ENCODE measurements at places on chromosomes 16 and 17.
A peak's percentile ranks its signal among the peaks of the same experiment; 100 is the strongest.

GRCh38 chr16:1895949-1896675 is 22.1 kb downstream of the HS3ST6 start:
- no peak for DNase-seq

DNA sequence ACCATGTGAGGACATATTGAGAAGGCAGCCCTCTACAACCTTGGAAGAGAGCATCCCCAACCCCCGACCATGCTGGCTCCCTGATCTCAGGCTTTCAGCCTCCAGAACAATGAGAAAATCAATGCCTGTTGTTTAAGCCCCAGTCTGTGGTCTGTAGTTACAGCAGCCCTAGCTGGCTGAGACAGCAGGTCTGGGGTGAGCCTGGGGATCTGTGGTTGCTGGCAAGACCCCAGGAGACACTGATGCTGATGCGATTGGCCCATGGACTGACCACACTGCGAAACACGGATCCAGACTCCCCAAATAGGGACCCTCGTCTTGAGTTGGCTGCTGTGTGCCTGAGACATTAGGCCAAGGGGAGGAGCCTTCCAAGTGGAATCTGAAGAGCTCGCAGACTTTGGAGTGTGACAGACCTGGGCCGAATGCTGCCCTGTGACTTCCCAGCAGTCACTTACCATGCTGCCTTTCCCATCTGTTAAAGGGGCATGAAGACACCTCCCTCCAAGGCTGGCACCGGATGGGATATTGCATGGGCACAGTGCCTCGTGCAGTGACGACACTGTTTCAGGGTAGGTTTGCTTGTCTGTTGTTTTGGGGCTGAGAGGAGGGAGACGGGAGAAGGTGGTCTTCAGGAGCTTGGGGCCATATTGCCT is 147.8 kb upstream of the RPL38 start:
- no peak for DNase-seq

- DNase-seq: no peak
Observed at GRCh38 chr16:65843941-65844340, 522.5 kb upstream of the CDH5 start.

GRCh38 chr17:77877646-77878355 is 80.7 kb upstream of the TNRC6C start:
- no peak for DNase-seq

GRCh38 chr16:79067600-79067999 is 532.9 kb downstream of the MAF start:
- DNase-seq: peak; percentile 30

GRCh38 chr17:14125518-14126137 is 56.3 kb downstream of the COX10 start:
- no peak for DNase-seq

DNA sequence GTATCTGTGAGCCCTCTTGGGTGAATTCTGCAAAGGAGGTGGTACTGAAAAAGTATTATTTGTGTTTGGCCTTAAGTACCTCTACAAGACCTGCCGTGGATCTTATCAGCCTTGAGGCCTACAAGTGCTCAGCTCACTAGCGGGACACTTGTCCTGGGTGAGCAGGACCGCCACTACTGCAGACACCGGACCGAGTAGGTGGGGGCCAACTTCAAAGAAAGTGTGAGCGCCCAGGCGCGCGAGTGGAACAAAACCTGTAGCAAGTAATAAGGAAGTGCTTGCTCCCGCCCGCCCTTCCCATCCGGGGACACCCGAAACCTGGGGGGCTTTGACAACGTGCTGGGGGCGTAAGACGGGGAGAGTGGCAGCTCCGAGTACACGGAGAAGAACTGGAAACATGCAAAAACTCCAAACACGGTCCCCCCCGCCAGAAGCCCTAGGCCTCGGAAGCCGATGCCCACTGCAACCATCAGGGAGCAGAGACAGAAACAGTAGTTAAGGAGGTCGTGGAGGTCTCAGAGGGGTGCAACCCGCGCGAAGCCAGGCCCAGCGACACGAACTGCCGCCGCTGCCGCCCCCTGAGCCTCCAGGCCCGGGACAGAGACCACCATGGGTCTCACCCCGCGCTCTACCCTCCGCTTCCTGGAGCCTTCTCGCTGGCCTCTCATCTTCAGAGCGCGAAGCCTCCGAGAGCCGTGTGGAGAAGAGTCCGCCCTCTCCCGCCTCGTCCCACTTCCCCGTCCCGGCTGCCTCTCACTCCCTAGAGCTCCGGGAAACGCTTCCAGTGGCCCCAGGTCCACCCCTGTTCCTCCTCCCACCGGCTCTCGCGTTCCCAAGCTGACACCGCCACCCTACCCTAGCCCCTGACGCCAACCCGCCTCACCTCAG is 537 bp downstream of the CNOT1 start:
- peak; percentile 68 for DNase-seq

DNA sequence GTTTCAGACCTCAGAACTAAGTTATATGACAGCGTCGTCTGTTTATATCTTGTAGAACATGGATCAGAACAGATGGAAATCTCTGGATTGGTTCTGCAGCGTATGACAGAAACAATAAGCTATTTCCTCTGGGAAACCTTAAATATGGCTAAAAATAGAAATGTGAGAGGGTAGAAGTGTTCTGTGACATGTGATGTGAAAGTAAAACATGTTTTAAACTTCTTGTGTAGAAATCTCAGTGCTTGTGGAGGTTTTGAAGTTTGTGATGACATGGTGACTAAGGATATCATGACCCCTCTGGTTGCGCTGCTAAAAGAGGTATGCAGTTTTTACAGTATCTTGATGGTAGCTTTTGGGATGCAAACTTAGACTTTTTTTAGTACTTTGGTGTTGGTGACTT is 2.8 kb downstream of the HEATR3 start:
- DNase-seq: no peak

- no peak for DNase-seq
Observed at GRCh38 chr17:3915581-3915994, 677 bp downstream of the P2RX1 start.

- no peak for DNase-seq
Observed at GRCh38 chr17:9557857-9558256, 17.8 kb downstream of the STX8 start.

DNA sequence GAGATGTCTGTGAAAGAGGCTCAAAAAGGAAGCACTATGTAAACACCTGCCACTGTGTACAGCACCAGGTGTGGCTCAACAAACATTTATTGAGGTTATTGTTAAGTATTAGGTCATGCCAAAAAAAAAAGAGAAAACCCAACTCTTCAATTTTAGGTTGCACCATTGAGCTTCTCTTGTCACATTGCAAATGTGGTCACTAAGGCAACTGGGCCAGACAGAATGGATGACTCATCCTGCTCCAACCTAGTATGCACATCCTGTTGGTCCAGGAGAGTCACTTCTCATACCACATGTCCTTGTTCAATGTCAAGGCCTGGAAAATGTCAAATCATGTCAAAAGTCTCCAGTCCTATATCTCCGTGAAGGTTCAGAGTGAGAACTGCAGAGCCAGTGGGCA is 25.0 kb downstream of the HOXB1 start:
- peak; percentile 43 for DNase-seq

DNA sequence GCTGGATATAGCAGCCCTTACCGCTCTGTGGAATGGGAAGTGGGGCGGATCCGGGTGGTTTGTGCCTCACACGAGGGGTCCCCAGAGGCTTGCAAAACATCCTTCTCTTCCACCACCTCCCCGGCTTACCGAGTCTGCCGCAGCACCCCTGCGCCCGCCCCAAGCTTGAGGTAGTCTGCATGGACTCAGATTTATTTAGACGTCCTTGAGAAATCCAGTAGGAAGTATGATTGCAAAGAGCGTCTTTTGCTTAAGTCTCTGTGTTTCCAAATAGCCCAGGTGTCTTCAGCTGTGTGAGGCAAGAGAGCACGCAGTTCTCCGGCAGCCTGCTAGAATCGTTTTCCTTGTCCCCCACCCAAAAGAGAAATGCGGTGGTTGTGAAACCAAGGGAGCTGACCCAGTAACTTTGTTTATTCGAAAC is 2.4 kb downstream of the KIAA0513 start:
- DNase-seq: no peak

- peak; percentile 23 for DNase-seq
Observed at GRCh38 chr16:11386054-11386680, 40.9 kb downstream of the RMI2 start.

GRCh38 chr16:7236824-7237410 is 95.7 kb upstream of the RBFOX1 start:
- no peak for DNase-seq

GRCh38 chr17:17833658-17834357 is 3.0 kb downstream of the SREBF1 start:
- DNase-seq: no peak

DNA sequence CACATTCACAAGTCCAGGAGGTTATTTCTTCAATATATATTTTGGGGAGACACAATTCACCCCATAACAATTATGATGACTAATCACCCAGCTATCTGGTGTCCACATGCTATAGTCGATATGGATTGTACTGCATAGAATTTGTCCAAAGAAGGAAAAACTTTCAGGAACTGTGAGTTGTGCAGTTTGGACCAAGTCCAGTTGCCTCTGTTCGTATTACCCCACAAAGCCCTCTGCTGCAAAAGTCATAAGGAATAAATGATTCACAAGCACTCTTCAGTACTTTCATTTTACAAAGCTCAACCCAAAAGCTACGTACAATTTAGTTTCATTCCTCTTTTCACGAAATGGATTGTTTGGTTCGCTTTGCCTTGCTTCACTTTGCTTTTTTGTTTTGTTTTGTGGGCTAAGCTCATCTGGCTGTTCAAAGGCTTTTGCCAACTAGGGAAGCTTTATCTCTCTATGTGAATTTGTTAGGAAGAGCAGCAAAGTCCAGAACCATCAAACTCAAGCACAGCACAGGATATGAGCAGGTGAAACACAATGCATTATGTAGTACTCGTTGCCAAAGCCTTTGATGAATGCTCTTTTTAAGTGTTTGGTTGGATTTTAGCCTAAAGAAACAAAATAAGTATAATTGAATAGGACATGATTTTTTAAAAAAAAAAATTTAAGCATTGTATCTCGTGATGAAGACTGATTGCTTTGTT is 98.6 kb downstream of the ZNF18 start:
- no peak for DNase-seq

- DNase-seq: peak; percentile 94
Observed at GRCh38 chr17:7841396-7841914, 7.4 kb downstream of the KDM6B start.

- DNase-seq: peak; percentile 1
Observed at GRCh38 chr17:66040402-66040801, 151.5 kb downstream of the CEP112 start.
